ENCODE measurements at places on chromosomes 7 and 10.

DNA sequence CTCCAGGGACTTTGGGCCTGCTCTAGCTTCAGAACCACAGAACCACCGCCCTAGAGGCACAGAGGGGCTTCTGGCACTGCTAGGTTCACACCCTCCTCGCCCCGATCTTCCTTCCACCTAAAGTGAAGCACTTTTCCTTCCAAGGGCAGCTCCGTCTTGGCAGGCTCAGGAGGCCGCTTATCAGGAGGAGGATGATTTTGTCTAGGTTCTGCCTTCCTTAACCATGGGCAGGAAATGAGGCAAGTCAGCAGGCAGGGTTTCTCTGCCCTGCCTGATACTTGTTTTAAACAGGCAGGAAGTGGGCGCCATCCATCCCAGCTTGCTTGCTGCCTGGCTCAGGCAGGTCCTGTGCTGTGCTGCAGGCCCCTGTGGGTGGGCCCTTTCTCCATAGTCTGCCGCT lies 8.3 kb upstream of the ATP6V0E2 start:
- DNase-seq: no peak

DNA sequence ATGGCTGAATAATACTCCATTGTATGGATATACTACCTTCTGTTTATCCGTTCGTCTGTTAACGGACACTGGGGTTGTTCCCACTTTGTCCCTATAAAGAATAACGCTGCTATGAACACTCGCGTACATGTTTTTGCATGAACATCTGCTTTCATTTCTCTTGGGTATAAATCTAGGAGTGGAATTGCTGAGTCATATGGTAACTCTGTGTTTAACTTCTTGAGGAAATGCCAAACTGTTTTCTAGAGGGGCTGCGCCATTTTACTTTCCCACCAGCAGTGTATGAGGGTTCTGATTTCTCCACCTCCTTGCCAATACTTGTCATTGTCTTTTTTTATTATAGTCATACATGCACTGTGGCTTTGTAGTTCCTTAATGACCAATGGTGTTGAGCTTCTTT lies 20.6 kb upstream of the RASSF4 start:
- no peak for DNase-seq

DNA sequence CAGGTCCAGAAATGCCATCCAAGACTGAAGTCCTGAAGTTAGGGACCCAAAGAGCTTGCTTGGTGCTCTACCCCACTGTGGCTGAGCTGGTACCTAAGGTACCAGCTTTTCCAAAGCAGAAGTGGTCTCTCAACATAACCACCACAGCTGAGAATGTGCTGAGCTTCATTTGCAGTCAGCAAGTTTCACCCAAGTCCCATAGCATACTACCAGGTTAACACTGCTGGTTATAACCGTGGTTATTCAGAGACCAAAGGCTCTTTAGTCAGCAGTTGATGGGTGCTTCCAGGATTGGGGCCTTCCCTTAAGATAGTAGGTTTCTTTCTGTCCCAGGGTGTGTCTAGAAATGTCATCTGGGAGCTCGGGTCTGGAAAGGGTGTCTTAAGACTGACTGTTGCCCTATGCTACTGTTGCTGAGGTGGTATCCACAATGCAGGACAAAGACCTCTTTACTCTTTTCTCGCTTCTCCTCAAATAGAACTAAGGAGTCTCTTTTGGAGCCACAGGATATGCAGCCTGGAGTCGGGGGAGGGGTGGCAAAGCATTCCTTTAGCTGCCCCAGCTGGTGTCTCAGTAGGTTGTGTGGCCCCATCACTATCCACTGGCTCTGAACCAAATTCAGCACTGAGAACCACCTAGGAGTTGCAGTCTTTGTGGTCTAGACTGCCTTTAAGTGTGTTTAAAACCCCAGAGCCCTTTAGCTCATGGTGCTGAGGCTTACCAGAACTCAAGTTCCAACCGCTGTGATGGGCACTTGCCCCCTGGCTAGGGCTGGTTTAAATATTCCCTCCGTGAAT lies 354.9 kb upstream of the SEMA3C start:
- no peak for DNase-seq

GRCh38 chr10:103797857-103798256 lies 57.5 kb downstream of the SH3PXD2A start:
- DNase-seq: no peak
